Amygdala (tissue), 56 donors: ENCODE measurements at places on chromosomes 6 and 20.

DNA sequence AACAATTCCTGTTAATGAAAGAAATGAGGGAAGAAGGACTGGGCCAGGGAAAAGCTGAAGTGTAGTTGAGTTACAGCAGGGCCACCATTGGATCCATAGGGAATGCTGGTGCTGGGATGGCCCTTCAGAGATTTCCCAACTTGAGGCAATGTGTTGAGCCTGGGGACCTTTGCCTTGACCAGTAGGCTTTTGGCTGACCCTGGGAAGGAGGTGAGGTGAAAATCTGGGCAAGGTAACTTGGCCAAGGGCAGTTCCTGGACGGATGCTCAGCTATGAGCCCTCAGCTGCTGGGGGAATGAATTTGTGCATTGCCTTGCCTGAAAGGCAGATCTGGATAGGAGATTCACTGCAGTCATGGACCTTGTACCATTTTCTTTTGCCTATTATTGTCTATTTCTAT, 20.4 kb downstream of the UTRN start:
- no peak for DNase-seq

- no peak for DNase-seq
These were observed 72.4 kb upstream of the SLC22A23 start for GRCh38 chr6:3529232-3529631.

GRCh38 chr6:125745281-125746018, 4.0 kb upstream of the HEY2 start:
- DNase-seq, result no peak

DNA sequence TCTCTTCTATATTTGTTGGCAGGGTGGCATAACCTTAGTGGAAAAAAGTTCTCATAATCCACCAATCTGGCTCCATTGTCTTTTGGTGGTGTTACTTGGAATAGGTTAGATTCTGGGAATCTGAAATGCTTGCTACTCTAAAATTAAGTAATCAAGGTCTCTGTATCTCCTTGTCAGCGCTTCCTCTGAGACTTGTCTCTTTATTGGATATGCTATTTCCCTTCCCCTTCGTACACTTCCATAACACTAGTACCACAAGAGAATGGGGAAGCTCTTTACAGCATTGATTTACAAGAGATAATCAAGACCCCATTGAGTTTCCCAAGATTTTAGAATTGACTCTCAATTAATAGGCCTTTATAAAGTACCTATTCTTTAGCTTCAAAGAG, 280.2 kb downstream of the ADGB start:
- DNase-seq, result no peak

GRCh38 chr6:106666282-106667021, 37.1 kb downstream of the QRSL1 start:
- DNase-seq, result no peak

DNA sequence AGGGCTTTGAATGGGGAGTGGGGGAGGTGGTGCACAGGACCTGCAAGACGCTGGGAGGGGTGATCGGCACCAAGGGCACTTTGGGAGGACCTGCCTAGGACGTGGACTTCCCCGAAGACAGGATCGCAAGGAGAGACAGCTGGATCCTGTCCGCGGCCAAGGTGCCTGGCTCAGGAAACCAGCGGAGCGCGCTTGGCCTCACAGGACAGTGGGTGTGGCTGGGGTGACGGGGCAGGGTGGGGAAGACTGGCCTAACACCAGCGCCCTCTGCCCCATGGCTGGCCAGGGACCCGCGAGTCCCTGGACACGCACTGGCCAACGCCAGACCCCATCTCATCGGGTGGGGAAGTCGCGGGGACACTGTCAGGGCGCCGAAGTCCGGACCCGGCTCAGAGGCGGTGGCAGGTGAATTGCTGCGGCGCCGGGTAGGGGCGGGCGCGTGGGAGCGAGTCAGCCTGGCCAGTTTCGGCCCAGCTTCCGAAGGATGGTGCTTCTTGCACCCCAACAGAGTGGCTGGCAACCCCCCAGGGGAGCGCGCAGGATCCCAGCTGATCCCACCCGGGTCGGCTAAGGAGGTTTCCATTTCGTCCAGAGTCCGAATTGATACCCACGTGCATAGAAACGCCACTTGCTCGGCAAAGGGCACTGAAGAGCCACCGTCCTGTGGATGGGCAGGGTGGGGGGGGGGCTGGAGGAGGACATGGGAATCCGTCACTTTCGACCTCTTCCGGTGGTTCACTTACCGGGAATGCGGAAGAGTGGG, 785 bp upstream of the THBD start:
- DNase-seq, result no peak

GRCh38 chr6:114167583-114168576, 174.9 kb downstream of the HS3ST5 start:
- DNase-seq, result no peak

DNA sequence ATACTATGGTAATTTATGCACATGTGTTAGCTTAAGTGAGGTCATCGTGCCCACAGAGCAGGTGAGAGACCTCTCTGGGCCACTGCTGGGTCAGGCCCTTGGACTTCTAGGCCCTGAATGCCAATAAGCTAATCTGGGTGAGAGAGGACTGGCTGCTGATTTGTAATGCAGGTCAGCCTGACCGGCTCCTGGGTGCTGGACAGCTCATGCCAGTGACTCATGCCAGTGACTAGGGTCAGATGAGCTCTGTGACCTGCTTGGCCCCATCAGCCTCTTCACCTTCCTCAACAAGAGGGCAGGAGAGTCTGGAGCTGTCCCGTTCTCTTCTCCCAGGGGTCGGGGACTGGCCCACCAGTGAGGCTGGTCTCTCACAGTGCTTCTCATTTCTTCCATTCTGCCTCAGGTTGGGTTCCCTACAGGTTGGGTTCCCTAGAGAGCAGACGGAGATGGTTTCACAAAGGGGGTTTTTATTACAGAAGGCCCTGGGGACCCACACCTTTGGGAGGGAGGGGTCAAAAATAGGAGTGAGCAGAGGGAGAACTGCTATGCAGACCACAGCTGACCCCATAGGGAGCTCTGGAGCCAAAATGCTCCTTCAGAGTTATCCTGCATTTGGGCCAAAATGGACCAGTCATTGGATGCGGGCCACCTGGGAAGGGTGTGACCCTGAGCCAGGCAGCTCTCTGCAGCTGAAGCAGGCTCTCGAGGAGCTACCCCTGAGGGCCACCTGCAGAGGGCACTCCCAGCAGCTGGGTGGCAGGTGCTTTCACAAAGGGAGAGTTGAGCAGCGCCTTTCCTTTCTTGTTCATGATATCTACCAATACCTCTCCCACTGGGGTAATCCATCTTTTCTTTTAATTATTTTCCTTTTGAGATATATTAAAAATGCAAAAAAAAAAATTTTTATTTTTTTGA, 2.2 kb upstream of the OXT start:
- DNase-seq, result no peak

DNA sequence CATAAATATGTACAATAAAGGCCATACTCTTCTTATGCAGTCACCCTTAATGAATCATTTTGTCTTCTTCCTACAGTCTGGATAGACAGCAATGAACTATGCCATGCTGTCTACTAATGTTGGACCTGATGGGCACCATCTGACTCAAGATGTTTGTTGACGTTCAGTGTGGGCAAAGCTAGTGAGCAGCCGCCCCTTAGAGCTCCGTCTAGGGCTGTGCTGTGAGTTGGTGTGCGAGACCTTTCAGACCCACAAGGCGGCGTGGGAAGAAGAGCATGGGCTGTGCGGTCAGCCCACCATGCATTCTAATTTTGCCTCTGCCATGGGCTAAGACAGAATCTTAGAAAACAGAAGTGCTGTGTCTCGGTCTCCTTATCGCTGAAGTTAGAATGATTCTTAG, 829.4 kb downstream of the QKI start:
- no peak for DNase-seq

- peak; percentile 57 for DNase-seq
These were observed 118.1 kb downstream of the CEBPB start for GRCh38 chr20:50308513-50309279.

DNA sequence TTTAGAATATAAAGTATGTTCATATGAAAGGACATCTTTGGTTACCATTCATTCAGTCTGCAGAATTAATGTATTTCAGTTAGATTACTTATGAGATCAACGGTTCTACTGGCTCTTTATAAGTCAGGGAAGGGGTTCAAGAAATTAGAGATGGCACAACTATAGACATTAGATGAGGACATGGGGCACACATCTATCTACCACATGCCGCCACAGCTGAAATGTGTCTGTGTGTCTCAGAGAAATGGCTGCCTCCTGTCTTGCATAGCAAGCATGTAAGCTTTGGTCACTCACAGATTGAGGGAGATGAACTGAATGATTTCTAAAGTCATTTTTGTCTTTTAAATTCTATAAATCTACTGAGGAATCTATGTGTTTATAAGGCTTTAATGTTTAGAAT, 128.9 kb upstream of the FAM184A start:
- no peak for DNase-seq

DNA sequence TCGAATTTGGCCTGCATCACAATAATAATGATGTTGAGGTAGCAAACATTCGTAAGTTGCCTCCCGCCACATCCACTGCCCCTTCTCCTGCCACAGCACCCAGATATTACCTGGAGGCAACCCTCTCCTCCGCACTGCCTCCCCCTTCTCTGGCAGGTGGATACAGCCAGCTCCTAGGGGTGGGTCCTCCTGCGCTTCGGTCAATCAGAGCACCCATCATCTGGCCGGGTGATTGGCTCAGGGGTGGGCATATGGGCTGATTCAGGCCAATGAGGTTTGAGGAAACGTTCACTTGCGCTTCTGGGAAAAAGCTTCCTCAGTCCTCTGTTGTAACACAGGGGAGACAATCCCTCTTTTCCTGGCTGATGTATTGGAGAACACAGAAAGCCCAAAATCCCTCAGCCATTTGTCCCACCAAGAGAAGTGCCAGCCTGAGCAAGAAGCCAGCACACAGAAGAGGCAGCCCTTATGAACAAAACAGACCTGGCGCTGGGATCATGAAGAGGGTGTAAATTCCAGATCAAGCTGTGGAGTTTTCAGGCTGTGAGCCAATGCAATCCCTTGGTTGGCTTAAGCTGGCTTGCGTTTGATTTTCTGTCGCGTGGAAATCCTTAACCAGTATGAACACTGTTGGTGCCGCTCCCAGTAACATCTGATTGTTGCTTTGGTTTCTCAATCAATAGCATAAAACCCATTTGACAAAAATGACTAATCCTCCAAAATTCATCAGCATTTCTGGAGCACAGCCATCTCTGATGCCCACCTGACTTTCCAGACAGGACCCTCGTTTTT, 82.2 kb downstream of the PRDM1 start:
- no peak for DNase-seq

DNA sequence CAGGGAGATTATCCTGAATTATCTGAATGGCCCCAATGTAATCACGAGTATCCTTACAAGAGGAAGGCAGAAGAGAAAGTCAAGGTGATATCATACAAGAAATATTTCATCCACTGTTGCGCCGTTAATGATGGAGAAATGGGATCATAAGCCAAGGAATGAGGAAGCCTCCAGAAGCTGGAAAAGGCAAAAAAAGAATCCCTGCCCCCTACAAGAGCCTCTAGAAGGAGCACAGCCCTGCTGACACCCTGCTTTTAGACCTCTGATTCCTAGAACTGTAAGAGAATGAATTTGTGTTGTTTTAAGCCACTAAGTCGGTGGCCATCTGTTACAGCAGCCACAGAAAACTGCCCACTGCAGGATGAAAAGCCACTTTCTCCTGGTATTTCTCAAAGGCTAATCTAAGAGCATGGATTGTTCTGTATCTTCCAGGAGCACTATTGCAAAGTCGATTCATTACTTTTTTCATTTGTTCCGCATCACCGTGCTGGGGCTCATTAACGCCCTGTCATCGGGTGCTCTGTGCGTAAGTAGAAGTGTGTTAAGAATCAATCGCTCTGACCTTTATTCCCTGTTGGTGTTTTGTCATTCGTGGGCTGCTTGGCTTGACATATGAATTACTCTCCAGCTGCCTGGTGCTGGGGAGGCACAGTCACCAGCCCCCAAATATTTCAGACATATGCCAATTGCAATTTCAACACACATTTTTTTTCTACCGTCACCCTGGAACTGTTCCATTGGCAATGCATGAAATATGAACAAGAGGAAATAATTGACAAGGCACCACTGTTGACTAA, 117.0 kb downstream of the PCSK2 start:
- no peak for DNase-seq

DNA sequence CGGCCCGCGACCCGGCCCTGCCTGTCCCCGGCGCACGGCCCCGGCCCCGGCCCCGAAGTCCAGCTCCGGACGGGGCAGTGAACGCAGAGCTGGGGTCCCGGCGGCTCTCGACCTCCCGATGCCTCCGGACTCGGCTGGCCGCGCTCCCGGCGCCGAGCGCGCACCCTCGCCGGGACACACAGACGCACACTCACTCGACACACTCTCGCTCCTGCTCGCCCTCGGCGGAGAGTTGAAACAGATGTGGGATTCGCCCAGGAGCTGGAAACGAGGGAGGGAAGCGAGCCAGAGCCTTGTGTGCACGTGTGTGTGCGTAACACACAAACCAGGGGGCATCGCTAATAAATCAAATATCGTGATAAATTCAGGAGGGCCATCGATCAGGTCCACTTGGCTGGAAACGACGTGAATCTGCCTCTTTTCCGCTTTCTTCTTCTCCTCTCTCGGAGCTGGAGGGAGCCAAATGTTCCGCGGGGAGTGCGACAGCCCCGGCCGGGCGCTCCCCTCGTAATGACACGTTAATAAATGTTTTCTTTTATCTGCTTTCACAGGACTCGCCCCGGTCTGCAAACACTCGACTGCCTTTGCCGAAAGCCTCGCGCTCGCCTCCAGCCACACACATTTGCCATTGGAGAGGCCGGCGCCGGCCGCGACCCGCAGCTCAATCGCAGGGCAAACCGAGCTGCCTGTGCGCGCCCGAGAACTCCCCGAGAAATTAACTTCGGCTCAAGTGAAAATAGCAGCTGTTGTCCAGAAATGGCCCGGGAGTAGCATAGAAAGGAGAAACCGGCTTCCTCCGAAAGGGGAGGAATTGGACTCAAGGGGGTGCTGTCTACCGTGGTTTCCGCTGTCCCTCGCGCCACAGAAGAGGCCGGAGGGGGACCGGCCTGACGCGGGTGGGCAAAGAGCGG, 828 bp upstream of the SULF2 start:
- peak; percentile 50 for DNase-seq

- no peak for DNase-seq
These were observed 28.3 kb downstream of the RIN2 start for GRCh38 chr20:19786311-19786710.

- no peak for DNase-seq
These were observed 120.1 kb downstream of the AIG1 start for GRCh38 chr6:143180826-143181225.
